ENCODE measurements at places on chromosomes 12 and 14. TPM values are rescaled to one million over a fixed set of nuclear protein-coding genes. Genes with fewer than 3 reads are reported as not detected.

The ANAPC5 gene
- 144 TPM for total RNA-seq

The KRT2 gene
- not detected for total RNA-seq

The PPP4R4 gene
- total RNA-seq, result not detected

The CCDC177 gene
- not detected for total RNA-seq

The BMAL2 gene
- 37.9 TPM for total RNA-seq

The RD3L gene
- not detected for total RNA-seq

The SBNO1 gene
- total RNA-seq, result 41.7 TPM

The GZMB gene
- total RNA-seq, result not detected

The GPX2 gene
- total RNA-seq, result not detected

The TAS2R50 gene
- 4.6 TPM for total RNA-seq

The EFCAB11 gene
- 3.9 TPM for total RNA-seq

The FERMT2 gene
- 99.6 TPM for total RNA-seq

The RITA1 gene
- 24.8 TPM for total RNA-seq

The LRRIQ1 gene
- 0.86 TPM for total RNA-seq

The TSPAN19 gene
- not detected for total RNA-seq

The TMEM179 gene
- 0.65 TPM for total RNA-seq

The SERPINA12 gene
- not detected for total RNA-seq

The CMA1 gene
- total RNA-seq, result not detected

The RNF34 gene
- total RNA-seq, result 32.7 TPM

The C12orf56 gene
- total RNA-seq, result not detected

The SELPLG gene
- total RNA-seq, result not detected

The C12orf50 gene
- total RNA-seq, result not detected

The FGF23 gene
- total RNA-seq, result not detected

The ART4 gene
- total RNA-seq, result 23.8 TPM

The CHMP4A gene
- 25.6 TPM for total RNA-seq

The BEGAIN gene
- total RNA-seq, result 0.10 TPM

The POTEG gene
- total RNA-seq, result not detected

The SPIC gene
- not detected for total RNA-seq
